ENCODE measurements at places on chromosomes 5 and 9.

DNA sequence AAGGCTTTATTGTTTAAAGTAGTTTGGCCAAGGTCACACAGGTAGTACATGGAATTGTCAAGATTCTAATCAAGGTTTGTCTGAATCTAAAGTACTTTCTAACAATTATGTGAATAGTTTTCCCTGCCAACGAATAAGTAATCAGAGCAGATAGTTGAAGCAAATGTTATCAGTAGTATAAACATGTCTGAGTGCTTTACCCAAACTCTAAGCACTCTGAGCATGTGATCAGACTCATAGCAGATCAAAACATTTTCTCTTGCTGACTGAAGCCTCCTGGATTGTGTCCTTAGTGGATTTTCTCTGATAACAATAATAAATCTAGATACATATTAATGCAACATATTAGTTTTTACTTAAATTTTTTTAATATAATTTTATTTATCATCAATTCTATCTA, 995.0 kb downstream of the EFNA5 start:
- DNase-seq, result no peak

GRCh38 chr9:72755836-72756235, 197.0 kb downstream of the ALDH1A1 start:
- no peak for DNase-seq

DNA sequence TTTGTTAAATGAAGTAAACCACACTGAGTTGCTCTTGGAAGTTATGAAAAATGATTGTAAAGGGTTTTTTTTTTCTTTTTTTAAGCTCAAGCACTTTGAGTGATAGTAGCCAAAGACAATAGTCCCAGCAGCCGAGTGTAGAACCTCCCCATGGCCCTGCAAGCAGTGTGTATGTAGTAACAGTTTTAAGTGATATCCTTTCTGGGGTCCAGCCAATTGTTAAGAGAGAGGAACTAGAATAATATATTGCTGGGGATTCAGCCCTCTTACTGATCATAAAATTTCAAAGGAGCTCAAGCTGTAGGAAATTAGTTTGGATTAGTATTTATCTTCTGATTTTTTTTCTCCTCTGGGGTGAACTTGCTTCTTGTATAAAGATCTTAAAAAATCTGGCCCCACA, 43.2 kb downstream of the NPR3 start:
- DNase-seq, result no peak

- no peak for DNase-seq
Measured at GRCh38 chr9:5667391-5667790, 38.5 kb downstream of the RIC1 start.

DNA sequence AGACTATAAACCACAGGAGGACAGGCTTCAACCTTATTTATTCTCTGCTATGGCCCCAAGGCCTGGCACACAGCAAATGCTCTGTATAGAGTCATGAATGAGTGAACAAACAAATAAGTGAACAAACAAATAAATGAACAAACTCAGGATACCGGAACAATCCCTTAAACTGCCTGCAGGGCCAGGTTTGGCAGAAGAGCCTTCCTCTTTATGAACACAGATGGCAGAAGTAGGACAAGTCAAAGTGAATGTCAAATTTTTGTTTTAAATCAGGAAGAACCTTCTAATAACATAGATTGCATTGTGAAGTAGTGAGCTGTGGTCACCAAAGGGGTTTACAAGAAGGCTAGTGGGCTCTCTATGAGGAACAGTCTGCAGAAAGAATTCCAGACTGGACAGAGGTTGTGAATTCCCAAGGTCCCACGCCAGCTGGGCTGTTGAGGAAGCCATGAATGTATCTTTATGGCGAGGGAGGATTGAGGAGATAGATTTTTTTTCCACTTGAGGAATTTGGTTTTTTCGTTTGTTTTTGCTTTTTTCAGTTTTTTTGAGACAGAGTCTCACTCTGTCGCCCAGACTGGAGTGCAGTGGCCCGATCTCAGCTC, 30.3 kb upstream of the STING1 start:
- no peak for DNase-seq

- no peak for DNase-seq
Measured at GRCh38 chr5:60822285-60822556, 21.8 kb downstream of the ELOVL7 start.

DNA sequence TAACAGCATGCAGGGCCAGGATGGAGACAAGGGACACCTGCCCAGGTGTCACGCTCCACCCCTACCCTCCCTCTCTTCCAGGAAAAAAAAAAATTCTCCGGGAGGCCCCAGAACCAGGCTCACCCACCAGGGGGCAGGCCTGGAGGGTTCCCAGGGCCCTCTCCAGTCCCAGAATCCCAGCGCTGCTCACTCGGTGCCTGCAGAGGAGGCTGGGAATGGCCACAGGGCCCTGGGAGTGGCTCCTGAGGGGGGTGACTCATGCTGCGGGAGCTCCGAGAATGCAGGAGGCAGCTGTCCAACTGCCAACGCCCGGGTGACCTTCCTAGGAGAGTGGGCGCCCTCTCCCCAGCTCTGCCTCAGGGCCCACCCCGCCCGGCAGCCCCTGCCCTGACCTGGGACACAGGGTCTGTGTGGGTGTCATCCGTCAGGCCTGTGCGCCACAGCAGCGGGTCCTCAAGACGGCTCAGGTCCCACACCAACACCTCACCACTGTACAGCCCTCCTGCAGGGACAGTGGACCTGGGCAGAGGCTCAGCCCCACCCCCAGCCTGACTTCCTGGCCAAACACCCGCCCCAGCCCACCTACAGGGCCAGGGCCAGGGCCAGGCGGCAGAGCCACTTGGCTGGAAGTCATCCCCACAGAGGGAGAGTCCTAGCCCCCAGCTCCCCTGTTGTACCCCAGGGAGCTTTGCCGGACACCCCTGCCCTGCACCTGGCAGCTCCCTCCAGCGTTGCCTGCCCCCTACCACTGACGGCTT, 21.2 kb downstream of the DYNC2I2 start:
- peak; percentile 95 for DNase-seq

DNA sequence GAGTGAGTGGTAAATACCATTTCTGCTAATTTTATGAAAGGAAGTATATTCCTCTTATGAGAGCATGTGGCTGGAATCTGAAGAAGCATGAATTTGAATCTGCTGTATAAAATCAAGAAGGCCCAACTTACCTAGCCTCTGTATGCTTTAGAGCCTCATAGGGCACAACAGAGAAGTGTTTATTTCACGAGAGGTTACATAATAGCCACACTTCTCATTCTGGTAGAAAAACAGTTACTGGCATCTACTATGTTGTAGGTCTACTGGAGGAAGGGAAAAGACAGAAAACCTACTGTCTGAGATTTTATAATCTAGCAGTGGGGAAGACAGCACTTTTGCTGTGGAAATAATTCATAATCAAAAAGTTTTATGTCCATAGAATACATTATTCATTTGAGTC, 172.6 kb upstream of the ZNF608 start:
- no peak for DNase-seq

GRCh38 chr9:19208653-19209052, 21.8 kb upstream of the DENND4C start:
- DNase-seq, result no peak

GRCh38 chr9:116450378-116451139, 236.5 kb upstream of the TRIM32 start:
- no peak for DNase-seq

DNA sequence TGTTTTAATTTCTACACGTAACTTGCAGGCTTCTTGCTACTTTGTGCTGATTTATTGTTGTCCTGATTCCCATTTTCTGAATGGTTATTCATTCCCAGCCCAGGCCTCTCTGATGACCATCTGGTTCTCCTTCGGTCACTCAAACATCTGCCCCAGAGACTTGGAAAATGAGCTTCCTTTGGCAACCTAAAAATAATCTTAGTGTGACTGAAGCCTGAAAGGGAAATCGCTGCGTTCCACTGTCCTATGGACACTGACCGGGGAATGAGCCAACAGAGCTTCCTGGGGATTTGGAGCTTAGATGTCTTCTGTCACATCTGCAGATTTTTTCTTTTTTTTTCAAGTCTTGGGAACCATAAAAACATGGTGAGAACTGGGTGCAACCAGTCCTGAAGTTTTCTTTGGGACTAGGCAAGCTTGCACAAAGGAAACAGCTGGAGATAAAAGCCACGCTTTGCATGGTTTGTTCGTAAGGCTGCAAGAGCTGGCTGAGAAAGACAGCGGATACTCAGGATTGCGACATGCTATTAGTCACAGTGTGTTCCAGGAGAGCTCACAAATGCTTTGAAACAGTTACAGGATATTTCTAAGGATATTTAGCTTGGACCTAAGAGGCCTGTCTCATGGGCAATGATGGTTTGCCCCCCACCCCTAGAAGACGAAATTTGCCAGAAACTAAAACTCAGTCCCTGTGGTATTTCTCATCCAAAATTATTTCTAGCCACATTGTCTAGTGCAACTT, 146.2 kb downstream of the GOLPH3 start:
- DNase-seq, result peak; percentile 39

DNA sequence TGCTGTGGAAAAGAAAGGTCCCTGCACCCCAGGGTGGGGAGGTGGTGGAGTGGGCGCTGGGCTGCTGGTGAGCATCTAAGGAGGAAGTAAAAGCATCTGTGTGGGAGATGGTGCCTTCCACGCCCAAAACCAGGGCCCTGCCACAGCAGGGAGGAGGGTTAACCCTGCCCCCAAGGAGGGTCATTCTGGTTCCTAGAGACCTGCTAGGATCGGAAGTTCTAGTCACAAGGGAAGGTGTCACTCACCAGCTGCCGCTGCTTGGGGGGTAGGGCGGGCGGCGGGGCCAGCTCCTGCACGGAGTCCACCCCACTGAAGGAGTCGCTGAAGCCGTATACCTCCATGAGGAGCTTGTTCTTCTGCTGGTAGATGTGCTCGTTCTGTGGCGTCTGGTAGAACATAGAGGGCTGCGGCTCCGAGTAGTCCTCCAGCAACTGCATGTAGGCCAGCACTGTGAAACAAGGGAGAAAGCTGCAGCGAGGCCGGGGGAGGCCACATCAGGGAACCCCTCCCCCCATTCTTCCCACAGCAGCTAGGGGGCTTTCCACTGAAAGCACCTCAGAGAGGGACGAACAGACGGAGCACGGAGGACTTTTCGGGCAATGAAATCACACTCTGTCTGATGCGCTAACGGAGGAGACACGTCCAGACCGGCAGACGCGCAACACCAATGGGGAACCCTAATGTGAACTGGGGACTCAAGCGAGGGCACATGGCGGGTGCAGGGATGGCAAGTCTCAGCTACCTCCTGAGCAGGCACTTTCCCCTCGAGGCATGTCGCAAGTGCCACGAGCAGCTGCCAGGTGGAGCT, 76.4 kb downstream of the PRRT1B start:
- no peak for DNase-seq

DNA sequence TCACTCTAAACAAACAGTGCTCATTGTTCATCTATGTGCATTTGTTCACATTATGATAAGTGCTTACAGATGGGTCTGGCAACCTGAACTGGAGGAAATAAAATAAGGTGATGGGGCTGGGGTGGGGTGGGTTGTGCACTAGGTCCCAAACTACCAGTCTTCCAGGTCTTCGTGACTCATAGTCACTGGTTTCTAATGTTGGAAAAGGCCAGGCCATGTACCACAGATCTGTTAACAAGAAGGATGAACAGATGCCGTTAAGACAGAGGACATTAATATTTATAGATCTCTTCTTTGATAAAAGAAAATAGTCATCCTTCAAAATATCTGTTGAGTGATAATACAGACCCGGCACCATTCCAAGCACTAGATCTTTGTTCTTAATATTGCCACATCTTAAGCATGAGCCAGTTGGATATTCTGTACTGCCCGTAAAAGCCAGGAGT, 71.4 kb upstream of the STARD4 start:
- no peak for DNase-seq

Measured in Calu3 (cell line).